ENCODE measurements at places on chromosomes 16 and 17.

- no peak for DNase-seq
Observed at GRCh38 chr17:18278867-18279266, 18.4 kb downstream of the MIEF2 start.

GRCh38 chr17:58684003-58684402 is 7.8 kb downstream of the TEX14 start:
- no peak for DNase-seq

DNA sequence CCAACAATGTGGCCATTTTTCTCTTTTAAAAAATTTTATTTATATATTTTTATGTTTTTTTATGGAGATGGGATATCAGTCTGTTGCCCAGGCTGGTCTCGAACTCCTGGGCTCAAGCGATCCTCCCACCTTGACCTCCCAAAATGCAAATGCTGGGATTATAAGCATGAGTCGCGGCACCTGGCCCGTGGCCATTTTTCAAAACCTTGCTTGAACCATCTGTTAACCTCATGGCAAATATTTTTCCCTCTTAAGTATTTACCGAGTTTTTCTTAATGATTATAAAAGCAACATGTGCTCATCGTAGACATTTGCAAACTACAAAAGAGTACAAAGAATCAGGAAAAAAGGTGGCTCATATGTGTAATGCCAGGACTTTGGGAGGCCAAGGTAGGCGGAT is 127.6 kb downstream of the ABCC6 start:
- no peak for DNase-seq

DNA sequence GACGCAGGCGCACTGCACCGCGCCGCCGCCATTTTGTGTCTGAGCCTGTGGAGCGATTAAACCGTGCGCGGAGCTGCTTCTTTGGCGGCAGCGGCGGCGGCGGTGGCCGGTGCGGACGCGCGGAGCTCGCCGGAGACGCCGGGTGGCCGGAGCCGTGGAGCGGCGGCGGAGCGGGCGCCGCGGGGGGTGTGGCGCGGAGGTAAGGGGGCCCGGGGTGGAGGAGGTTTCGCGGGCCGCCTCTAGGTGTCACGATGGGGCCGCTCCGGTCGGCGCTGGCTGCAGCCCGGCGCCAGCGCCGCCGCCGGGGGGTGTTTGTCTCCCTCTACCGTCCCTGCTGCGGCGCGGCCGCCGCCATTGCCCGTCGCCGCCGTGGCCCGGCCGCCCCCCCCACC is at the start of gene CTCF:
TSS of gene CTCF (plus strand) at position 1 of the 392 bp plus-strand sequence. CDS start 48,307 bp downstream, outside the sequence.
- peak; percentile 90 for DNase-seq

DNA sequence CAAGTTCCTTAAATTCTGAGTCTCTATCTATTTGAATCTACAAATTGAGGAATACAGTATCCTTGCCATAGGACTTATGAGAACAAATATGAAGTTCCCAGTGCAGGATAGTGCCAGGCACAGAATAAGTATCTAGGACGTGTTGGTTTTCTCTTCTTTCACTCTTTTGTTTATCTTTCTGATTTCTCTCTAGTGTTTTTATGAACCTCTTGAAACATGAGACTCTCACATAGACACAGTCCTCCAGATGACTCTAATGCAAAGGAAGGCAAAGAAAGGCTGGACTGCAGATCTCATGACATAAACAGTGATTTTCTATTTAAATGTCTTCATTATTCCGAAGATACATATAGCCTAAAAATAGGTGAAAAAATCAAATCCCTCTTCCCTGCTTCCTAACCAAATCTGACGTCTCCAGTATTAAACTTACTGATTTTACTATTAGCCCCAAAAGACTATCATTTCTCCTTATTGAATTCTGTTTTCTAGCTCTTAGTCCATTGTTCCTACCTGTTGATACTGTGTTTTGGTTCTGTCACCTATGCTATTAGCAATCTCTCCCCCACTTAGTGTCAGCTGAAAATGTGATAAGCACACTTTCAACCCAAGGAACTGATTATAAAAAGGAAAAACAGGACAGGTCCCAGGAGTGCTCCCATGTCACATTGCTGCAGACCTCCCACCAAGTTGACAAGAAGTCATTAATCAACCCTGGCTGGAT is 24.9 kb upstream of the ADAMTS18 start:
- DNase-seq = no peak

- no peak for DNase-seq
Observed at GRCh38 chr16:50924759-50925545, 183.1 kb downstream of the CYLD start.

GRCh38 chr16:70582280-70582978 is 58.8 kb downstream of the SF3B3 start:
- DNase-seq = no peak

DNA sequence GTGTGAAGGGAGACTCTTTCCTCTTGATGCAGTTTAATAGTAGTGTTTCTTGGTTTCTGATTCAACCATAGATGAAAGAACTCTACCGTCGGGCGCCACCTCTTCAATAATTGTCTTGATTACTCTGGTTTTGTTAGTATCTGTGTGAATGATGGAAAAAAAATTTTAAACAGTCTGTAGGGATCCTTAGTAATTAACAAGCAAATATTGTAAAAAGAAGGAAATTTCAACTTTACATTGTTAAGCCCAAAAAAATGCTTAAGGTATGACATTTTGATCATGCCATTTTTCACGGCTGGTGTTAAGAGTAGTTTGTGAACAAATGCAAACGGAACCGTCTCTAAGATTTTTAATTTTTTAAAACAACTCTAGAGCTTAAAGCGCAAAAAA is 4.1 kb downstream of the KRT10 start:
- DNase-seq = no peak

- DNase-seq = peak; percentile 15
Observed at GRCh38 chr17:73291260-73291801, 20.5 kb downstream of the CDC42EP4 start.

- no peak for DNase-seq
Observed at GRCh38 chr16:20504418-20504817, 53.1 kb downstream of the ACSM2A start.

DNA sequence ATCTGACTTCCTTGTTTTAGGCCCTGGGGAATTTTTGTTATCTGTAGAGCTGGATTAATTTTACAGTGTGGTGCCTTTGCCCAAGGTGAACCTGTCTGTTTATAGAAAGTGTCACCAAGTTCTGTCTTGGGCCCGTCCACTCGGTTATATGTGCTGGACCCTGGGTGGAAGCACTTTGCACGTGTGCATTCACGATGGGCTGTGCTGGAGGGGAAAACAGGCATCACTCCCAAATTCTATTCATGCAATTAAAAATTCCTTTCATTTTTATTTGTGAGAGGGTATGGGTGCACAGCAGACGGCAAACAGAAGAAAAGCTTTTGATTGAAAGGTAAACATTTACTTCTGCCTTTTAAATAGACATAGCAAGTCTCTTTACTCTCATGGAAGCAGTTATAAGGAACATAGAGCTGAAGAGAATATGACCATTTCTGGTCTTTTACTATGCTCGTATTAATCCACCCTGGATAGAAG is 101.2 kb downstream of the WWOX start:
- no peak for DNase-seq

DNA sequence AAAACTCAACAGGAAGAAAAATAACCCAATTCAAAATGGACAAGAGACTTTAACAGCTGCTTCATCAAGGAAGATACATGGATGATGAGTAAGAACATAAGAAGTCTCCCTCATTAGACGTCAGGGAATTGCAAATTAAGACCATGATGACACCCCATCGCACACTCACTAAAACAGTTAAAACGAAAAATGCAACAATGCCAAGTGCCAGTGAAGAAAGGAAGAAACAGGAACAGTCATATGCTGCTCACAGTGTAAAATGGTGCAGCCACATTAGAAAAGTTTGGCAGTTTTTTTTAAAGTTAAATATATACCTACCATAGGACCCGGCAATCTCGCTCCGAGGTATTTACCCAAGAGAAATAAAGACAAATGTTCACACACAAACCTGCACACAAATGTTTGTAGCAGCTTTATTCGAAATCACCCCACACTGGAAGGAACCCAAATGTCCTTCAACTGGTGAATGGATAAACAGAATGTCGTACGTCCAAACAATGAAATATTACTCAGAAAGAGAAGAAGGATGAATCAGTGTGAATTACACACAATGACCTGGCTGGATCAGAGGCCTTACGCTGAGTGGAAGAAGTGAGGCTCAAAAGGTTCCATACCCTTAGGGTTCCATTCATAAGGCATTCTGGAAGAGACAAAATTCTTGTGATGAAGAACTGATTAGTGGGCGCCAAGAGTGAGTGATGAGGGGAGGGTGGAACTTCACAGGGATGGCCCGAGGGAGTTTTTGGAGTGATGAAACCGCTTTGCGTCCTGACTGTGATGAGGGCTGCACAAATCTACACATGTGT is 110.3 kb downstream of the C16orf95 start:
- no peak for DNase-seq

GRCh38 chr17:78113804-78114785 is 14.5 kb downstream of the TMC6 start:
- DNase-seq = peak; percentile 47

DNA sequence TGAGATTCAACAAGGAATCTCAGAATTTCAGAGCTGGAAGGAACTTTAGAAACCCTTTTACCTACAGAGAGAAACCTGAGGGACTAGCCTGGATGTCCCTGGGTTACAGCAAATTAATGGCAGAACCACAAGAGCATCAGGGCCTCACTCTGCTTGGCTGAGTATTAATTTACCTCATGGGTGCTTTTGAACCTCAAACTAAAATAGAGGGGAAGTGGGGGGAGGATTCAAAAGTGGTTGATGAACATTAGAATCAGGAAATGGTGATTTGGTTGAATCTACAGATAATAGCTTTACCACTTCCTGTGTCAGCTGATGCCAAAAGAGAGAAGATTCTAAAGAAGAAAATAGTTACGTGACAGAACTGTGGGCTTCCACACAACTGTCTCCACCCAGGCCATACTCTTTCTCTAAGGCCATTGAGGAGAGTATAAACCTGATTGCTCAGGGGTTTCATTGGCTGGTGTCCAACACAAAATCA is 11.3 kb upstream of the SKAP1 start:
- peak; percentile 85 for DNase-seq

DNA sequence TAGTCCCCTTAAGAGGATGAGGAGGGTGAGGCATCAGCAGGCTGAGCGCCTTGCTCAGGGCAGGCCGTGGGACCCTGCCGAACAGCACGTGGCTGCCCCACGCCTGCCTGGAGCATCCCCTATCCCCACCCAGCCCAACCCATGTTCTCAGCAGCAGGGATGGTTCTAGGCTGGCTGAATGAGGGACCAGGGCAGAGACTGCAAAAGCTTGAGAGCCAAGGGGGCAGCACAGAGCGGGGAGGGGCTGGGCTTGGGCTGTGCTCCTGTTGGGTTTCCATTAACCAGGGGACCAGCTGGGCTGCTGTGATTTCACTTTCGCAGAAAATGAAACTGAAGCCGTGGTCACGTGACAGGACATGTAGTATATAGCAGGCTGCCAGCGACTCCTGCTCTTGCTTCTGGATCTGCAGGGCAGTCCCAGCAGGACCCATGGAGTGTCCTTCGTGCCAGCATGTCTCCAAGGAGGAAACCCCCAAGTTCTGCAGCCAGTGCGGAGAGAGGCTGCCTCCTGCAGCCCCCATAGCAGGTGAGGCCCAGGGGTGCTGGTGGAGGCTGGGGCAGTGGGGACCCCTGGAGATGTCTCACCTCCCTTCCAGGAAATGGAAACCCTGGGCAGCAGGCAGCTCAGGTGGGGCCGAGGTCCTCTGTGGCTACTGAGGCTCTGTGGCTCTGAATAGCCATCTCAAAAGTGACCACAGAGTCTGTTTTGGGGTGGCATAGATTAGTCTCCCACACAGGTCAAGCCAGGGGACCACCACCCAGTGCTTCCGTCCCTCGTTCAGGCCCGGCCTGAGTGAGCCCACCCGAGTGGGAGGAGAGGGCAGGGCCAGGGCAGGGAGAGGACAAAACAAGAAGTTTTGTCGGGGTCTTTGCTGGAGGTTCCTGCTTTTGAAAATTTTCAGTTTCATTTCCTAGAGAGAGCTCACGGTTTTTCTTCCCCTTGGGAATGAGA is 2.9 kb downstream of the RNF213 start:
- peak; percentile 89 for DNase-seq

GRCh38 chr16:62283-62967 is 8.8 kb downstream of the SNRNP25 start:
- DNase-seq = no peak

GRCh38 chr17:34371405-34372100 is 8.5 kb upstream of the CCL1 start:
- DNase-seq = no peak
